ENCODE measurements at places on chromosomes 3 and 15.

DNA sequence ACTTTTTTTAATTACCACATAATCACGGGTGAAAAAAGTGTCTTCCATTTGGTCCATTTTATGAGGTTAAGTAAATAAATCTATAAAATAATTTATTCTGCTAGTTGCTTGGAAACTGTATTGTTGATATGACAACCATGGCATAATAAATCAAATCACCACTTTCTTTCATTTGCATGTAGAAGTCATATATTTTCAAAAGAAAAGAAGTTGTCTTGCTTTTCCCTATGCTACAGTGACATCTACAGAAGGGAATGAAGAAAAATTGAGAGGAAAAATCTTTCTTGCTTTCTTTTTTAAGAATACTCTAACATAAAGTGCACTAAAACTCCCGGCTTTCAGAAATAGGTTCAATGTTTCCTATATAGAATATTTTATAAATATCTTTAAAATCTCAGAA lies 228.5 kb downstream of the ZBBX start:
- H3K4me1 ChIP-seq = no peaks in the 10 kb centered on the region
- H3K27ac ChIP-seq = no peak overlapping the region
- no peak for DNase-seq
- no peaks in the 10 kb centered on the region for H3K36me3 ChIP-seq
- H3K27me3 ChIP-seq = no peaks in the 10 kb centered on the region

DNA sequence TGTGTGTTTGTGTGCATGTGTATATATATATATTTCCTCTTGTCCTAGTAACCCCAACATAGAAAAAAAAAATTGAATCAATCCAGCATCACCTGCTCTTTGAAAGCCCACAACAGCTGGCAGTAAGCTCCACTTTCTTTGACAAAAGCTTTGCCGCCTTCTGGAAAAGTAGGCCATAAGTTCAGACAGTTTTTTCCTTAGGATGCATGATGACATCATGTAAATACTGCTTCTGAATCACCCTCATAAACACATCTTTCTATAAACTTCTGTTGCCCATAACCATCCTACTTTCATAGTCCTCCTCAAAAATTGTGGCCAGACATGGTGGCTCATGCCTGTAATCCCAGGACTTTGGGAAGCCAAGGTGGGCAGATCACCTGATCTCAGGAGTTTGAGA lies 67.4 kb downstream of the CSNK1G1 start:
- H3K36me3 ChIP-seq = no peaks in the 10 kb centered on the region
- no peak for DNase-seq
- no peaks in the 10 kb centered on the region for H3K27me3 ChIP-seq
- no peak overlapping the region for H3K4me3 ChIP-seq
- H3K27ac ChIP-seq = no peak overlapping the region

DNA sequence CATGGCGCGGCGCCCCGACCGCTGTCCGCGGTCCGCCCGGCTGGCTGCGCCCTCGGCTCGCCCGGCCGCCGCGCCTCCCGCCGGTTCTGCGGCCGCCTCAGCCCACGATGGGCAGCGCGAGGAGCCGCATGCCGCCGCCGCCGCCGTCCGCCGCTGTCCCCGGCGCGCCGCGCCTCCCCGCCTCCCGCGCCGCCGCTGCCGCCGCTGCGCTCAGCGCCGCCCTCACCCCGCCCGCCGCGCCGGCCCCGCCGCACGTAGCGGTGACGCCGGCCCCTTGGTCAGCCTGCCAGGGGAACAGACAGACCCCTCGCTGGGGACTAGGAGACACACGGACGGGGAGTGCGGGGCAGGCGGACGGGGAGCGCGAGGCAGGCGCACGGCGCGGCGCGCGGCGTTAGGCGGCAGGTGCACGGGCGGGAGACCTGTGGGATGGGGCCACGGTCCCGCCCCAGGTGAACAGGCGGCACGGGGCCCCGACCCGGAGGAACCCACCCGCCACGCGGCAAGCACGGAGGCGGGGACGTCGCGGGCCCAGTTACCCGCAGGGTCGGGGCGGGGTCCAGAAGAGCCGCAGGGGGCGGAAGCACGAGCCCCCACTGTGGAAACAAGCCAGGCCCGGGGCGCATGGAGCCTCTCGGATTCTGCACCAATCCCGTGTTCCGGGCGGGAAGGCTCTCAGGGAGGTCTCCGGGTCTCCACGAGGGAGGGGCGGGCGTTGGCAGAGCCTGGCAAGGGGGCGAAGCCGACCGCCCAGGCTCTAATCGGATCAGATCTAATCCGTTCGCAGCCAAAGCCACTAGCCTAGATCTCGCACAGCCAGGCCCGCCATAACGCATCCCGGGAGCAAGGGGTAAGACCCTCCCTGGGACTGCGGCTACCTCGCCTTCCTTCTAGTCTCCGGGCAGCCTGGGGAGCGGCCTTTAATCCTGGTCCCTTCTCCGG lies at the start of gene CSPG5:
CSPG5 (minus strand) TSS at position 175 of the 942 bp plus-strand sequence; CDS start at position 3, 172 bp downstream.
- H3K27me3 ChIP-seq = no peaks in the 10 kb centered on the region
- peaks cover 16% of the 10 kb centered on the region for H3K4me1 ChIP-seq
- H3K27ac ChIP-seq = no peak within 1 kb of the TSS

GRCh38 chr3:119069725-119070124 lies 35.1 kb upstream of the IGSF11 start:
- no peaks in the 10 kb centered on the region for H3K27me3 ChIP-seq
- H3K4me1 ChIP-seq = no peaks in the 10 kb centered on the region
- no peak overlapping the region for H3K27ac ChIP-seq

GRCh38 chr3:52248816-52249547 lies 3.4 kb downstream of the PPM1M start:
- H3K27ac ChIP-seq = no peak overlapping the region
- H3K4me1 ChIP-seq = peaks cover 43% of the 10 kb centered on the region
- H3K27me3 ChIP-seq = no peaks in the 10 kb centered on the region
- DNase-seq = no peak
- H3K36me3 ChIP-seq = peaks cover 28% of the 10 kb centered on the region
- H3K4me3 ChIP-seq = no peak overlapping the region

DNA sequence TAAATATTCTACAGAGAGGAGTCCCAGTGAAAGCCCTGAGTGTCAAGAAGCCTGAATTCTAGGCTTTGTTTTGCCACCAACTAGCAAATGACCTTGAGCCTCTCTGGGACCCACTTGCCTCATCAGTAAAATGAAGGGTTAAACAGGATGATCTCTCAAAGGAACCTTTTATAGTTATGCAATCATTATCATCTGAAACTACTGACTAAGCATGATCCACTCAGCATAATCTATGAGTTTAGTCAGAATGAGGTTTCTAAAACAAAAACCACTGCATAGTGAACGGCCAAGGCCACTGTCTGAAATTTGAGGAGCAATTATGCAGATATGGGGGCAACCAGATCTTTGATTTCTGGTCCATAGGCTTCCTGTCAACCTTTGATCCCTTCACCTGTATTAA lies 319.0 kb downstream of the MECOM start:
- H3K27ac ChIP-seq = no peak overlapping the region
- DNase-seq = no peak
- peaks cover 12% of the 10 kb centered on the region for H3K4me1 ChIP-seq
- no peak overlapping the region for H3K4me3 ChIP-seq
- no peaks in the 10 kb centered on the region for H3K36me3 ChIP-seq

DNA sequence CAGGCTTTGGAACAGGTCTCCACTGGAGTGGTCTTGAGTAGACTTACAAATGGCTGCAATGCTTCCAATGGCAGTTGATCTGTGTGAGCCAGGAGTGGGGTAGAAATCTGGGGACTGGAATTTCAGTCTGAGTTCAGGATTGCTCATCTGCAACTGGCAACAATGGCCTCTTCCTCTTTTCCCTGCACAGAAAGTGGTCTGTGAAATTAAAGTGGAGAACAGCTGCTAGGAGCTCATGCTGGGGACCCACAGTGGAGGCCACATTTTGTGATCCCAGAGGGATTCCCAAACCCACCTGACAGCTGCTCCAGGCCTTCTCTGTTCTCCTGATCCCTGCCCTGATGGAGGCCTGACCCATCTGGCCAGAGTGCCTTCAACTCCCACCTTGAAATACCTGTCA lies 49.6 kb downstream of the CEMIP start:
- H3K27me3 ChIP-seq = no peaks in the 10 kb centered on the region
- DNase-seq = no peak

DNA sequence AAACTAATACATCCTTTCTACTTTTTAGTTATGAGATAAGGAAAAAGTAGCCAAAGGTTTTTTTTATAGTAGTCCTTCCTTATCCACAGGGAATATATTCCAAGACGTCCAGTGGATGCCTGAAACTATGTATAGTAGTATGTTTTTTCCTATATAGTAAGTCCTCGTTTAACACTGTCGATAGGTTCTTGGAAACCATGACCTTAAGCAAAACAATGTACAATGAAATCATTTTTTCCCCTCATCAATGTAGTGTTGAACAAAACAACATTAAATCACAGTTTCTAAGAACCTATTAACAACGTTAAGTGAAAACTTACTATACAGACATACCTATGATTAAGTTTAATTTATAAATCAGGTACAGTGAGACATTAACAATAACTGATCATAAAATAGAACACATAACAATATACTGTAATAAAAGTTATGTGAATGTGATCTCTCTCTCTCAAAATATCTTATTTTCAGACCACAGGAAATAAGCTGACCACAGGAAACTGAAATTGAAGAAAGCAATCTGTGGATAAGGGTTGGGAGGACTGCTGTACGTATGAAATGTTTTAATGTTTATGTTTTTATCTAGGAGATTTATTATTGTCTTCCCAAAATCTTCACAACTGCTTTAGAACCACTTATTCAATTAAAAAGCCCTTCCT lies 20.6 kb downstream of the COPS2 start:
- H3K36me3 ChIP-seq = peaks cover 16% of the 10 kb centered on the region
- H3K4me3 ChIP-seq = no peak overlapping the region
- no peaks in the 10 kb centered on the region for H3K4me1 ChIP-seq
- no peaks in the 10 kb centered on the region for H3K27me3 ChIP-seq
- H3K27ac ChIP-seq = no peak overlapping the region

GRCh38 chr3:194395778-194396538 lies 3.1 kb downstream of the GP5 start:
- H3K27me3 ChIP-seq = peaks cover 8% of the 10 kb centered on the region
- no peak overlapping the region for H3K4me3 ChIP-seq
- H3K36me3 ChIP-seq = no peaks in the 10 kb centered on the region
- H3K27ac ChIP-seq = no peak overlapping the region
- DNase-seq = peak; percentile 79

DNA sequence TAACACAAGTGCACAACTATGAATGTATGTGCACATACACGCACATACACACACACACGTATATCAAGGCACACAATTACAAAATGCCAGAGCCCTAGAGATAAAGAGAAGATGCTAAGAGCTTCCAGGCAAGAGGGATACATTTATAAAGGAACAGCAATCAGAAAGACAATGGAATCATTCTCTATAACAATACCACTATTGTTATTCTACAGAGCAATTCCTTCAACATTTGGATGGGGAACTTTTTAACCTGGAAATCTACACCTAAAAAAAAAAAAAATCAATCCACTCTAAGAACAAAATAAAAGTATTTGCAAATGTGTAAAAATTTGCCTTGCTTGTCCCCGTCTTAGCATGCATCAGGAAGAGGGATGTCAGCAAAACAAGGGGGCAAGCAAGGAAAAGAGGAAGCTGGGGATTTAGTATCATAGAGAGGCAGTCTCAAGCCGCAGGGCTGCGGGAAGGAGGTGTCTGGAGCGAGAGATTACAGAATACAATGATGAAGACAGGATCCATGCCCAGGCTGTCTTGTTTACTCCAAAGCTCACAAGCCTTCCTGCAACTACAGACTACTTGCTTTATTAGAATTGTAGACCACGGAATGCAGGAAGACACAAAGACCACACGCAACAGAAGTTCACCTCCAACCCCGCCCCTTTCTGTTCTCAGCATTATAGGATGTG lies 220.2 kb downstream of the NTRK3 start:
- H3K27me3 ChIP-seq = no peaks in the 10 kb centered on the region
- no peak for DNase-seq

DNA sequence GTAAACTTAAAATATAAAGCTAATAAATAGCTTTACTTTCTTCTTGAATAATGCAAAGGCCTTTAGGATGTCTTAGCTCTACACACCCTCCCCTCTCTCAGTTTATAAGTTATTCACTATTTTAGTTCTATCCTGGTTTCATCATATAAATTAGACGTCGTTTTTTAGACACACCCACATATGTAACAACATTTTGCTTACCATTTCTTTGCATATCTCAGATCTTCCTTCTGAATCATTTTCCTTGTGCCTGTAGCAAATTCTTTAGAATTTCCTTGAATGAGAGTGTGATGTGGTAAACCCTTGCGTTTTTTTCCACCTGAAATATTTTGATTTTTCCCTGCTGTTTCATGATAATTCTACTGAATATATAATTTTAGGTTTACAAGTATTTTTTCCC lies 2.5 kb upstream of the DAZL start:
- H3K36me3 ChIP-seq = no peaks in the 10 kb centered on the region
- no peaks in the 10 kb centered on the region for H3K4me1 ChIP-seq
- H3K4me3 ChIP-seq = no peak overlapping the region
- H3K27me3 ChIP-seq = no peaks in the 10 kb centered on the region

GRCh38 chr3:162142511-162142910 lies 645.9 kb downstream of the OTOL1 start:
- H3K27ac ChIP-seq = no peak overlapping the region
- H3K4me3 ChIP-seq = no peak overlapping the region
- no peaks in the 10 kb centered on the region for H3K36me3 ChIP-seq
- no peaks in the 10 kb centered on the region for H3K4me1 ChIP-seq

DNA sequence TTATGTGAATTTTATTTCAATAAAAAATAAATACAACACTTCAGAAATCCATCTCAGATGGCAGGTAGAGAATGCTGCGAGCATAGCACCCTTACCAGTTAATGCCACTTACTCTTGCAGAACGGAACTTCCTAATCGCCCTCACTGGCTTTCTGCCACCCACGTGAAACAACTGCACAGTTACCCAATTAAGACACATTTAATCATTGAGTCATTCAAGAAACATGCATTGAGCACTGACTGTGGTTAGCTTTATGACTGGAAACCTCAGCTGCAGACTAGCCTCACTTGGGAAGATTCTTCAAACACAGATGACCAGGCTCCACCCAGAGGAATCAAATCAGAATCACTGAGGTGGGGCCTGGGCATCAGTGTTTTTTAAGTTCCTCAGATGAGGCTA lies 5.6 kb upstream of the MFGE8 start:
- DNase-seq = peak; percentile 84
- H3K27me3 ChIP-seq = no peaks in the 10 kb centered on the region
- no peak overlapping the region for H3K4me3 ChIP-seq
- no peaks in the 10 kb centered on the region for H3K36me3 ChIP-seq
- H3K27ac ChIP-seq = no peak overlapping the region

GRCh38 chr3:61828880-61829721 lies 267.7 kb downstream of the PTPRG start:
- H3K4me3 ChIP-seq = no peak overlapping the region
- no peaks in the 10 kb centered on the region for H3K36me3 ChIP-seq
- H3K4me1 ChIP-seq = peaks cover 20% of the 10 kb centered on the region
- peak overlapping the region; percentile 12 for H3K27ac ChIP-seq
- peak; percentile 2 for DNase-seq
- no peaks in the 10 kb centered on the region for H3K27me3 ChIP-seq

GRCh38 chr15:87817553-87817952 lies 439.0 kb downstream of the NTRK3 start:
- H3K4me3 ChIP-seq = no peak overlapping the region
- H3K27me3 ChIP-seq = no peaks in the 10 kb centered on the region
- no peaks in the 10 kb centered on the region for H3K4me1 ChIP-seq
- H3K27ac ChIP-seq = no peak overlapping the region

- H3K4me3 ChIP-seq = no peak overlapping the region
- H3K27ac ChIP-seq = no peak overlapping the region
- no peaks in the 10 kb centered on the region for H3K4me1 ChIP-seq
- no peak for DNase-seq
- H3K36me3 ChIP-seq = no peaks in the 10 kb centered on the region
Measured at GRCh38 chr3:98233468-98233867, 30.6 kb upstream of the OR5H6 start.
